CD4-positive, alpha-beta T cell treated with Interleukin-4 for 4 hours (primary cell): ENCODE measurements at places on chromosomes 1 and 21.
A peak's percentile ranks its signal among the peaks of the same experiment; 100 is the strongest.

DNA sequence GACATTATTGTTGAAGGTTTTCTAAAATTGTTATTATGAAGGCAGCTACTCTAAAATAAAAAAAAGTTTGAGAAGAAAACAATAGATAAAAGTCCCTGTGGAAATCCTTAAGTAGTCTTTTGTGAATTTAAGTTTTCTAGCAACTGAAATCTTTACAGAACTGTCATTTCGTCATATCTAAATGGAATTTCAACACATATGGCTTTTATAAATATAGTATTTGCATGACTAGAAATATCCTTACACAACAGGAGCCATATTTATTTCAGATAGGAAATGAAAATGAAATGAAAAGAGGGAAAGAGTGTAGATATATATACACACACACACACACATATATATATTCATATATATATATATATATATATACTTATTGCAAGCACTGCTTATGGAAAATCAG, 204.7 kb upstream of the RGS18 start:
- no peak for DNase-seq

GRCh38 chr1:64308866-64309265, 105.4 kb downstream of the UBE2U start:
- DNase-seq: no peak

- DNase-seq: no peak
Measured at GRCh38 chr1:55362558-55362957, 147.4 kb upstream of the USP24 start.

DNA sequence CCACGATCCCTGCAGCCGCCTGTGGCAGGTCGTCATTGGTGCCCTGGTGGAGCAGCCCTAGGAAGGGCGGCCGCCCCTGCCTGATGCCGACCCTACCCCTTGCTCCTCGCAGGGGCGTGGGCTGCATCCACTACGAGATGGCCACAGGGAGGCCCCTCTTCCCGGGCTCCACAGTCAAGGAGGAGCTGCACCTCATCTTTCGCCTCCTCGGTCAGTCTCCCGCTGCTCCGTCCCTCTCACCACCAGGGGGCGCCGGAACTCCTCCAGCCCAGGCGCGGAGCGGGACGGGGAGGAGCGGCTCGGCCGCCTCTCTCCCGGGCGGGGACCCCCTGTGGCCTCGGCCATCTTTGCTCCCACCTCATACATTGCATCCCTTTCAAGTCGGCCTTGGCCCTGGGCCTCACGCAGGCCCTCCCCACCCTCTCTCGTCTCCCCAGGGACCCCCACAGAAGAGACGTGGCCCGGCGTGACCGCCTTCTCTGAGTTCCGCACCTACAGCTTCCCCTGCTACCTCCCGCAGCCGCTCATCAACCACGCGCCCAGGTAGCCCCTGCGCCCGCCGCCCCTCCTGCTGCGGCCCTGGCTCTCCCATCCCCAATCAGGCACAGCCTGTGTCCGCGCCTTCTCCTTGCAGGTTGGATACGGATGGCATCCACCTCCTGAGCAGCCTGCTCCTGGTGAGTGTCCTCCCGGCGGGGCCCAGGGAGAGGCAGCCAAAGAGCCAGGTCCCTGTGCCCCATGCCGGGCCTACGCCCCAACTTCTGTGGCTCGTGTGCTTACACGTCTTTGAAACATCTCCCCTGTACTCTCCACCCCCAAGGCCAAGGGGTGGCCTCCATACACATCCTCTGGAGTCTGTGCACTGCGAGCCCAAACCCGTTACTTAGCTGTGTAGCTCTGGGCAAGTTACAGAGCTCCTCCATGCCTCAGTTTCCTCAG, 24.7 kb downstream of the CDK18 start:
- DNase-seq: peak; percentile 51

GRCh38 chr1:174964261-174964971, 35.3 kb upstream of the CACYBP start:
- peak; percentile 90 for DNase-seq

DNA sequence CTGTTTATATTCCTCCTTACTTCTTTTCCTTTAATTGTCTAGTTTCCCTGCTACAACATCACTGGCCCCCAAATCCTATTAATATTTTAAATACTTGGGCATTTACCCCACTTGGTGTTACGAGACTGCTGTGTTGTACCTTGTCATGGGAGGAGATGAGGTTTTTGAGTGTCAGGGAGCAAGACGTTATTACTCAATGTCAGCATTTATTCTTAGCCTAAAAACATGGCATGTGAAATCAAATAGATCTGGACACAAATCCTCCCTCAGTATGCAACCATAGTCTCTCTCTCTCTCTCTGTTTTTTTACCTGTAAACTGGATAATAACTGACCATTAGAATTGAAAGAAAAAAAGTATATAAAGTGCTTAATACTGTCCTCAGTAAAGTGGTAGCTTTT, 4.6 kb downstream of the LRRC8B start:
- no peak for DNase-seq

- no peak for DNase-seq
Measured at GRCh38 chr1:5576673-5577065, 415.6 kb downstream of the NPHP4 start.

DNA sequence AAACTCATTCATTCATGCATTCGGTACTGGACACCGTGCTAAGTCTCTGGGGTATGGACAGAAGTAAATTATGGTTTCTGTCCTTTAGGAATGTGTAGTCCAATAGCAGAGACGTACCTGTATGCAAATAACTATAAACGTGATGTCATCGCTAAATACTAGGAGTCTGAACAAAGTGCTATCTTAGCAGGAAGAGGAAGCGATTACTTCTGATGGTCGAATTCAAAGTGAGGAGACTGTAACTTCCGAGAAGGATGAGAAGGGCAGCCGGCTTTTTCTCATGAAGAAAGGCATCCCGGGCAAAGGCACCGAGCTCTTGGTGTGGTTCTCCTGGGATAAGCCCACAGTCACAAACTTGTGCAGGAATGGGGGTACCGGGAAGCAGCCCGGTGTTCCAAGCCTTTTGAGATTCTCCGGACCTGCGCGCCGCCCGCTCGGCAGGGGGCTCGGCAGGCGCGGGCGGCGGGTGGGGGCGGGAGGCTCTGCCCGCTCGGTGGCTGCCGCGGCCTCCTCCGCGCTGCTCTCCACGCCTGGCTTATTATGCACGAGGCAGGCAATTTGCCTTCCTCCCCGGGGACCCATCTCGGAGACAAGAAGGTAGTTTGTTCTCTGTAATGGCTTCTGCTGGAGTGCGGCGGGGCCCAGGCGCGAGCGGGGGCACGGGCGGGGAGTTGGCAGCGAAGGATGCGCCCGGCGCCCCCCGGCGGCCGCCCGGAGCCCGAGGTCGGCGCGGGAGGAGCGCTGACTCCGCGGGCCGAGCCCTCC, 67.5 kb upstream of the CD1D start:
- DNase-seq: no peak

GRCh38 chr1:151367658-151368392, 4.7 kb downstream of the SELENBP1 start:
- no peak for DNase-seq

DNA sequence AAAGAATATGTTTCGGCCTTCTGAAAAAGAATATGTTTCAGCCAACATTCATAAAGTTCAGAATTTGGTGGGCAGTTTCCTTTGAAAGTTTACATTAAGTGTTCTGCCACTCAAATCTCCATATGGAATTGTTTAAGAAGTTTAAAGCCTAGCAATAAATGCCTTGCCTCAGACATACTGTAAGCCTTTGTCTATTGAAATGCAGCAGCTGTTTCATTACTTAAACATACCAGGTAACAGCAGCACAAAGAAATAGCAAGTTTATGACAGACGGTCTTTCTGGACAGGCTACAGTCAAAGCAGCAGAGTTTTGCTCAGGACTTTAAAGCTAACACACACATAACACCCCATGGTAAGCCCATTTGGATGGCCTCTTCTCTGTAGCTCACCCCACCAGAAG, 38.5 kb upstream of the C1orf105 start:
- no peak for DNase-seq

GRCh38 chr1:47434051-47434842, 3.6 kb upstream of the FOXD2 start:
- no peak for DNase-seq

DNA sequence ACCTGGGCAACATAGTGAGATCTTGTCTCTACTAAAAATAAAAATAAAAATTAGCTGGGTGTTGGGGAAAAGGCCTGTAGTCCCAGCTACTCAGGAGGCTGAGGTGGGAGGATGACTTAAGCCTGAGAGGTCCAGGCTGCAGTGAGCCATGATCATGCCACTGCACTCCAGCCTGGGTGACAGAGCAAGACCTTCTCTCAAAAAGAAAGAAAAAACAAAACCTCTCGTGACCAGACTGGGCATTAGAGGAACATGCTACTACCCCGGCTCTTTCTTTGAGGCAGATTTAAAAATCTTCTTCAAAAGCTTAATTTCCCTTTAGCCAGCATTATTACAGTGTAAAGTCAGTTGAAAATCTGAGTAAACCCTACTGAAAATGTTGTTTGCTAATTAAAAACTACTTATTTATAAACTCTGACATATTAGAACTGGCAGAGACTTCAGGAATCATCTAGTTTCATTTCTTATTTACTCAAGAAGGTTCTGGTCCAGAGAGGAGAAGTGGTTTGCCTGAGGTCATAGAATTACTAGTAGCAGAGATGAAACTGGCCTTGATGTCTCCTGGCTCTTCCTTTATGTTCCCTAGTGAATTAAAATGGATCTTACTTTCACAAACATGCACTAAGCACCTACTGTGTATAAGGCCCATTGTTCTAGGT, 11.6 kb upstream of the ELAVL4 start:
- no peak for DNase-seq

GRCh38 chr1:28286111-28286510, 26.8 kb downstream of the SESN2 start:
- DNase-seq: no peak

DNA sequence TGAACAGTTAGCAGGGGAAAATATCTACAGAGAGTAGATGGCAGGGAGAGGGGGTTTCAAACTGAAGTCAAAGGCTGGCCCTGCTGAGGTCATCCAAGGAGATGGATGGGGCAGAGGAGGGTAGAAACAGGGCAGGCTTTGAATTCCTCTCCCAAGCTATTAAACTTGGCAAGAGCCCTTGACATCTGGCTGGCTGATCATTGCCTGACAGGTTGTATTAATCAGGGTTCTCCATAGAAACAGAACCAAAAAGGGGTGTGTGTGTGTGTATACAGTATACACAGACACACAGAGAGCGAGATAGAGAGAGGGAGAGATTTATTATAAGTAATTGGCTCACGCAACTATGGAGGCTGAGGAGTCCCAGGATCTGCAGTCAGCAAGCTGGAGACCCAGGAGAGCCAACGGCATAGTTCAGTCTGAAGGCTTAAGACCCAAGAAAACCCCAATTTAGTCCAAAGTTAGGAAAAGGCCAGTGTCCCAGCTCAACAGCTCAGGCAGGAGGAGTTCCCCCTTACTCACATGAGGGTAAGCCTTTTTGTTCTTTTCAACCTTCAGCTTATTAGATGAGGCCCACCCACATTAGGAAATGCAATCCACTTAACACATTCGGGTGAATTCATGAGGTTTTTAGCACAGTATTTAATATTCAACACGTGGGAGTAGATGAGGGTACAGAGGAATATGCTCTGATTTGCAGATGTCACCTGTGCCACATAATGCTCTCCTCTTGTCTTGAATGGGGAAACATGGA, 46.7 kb upstream of the HAO2 start:
- DNase-seq: no peak

DNA sequence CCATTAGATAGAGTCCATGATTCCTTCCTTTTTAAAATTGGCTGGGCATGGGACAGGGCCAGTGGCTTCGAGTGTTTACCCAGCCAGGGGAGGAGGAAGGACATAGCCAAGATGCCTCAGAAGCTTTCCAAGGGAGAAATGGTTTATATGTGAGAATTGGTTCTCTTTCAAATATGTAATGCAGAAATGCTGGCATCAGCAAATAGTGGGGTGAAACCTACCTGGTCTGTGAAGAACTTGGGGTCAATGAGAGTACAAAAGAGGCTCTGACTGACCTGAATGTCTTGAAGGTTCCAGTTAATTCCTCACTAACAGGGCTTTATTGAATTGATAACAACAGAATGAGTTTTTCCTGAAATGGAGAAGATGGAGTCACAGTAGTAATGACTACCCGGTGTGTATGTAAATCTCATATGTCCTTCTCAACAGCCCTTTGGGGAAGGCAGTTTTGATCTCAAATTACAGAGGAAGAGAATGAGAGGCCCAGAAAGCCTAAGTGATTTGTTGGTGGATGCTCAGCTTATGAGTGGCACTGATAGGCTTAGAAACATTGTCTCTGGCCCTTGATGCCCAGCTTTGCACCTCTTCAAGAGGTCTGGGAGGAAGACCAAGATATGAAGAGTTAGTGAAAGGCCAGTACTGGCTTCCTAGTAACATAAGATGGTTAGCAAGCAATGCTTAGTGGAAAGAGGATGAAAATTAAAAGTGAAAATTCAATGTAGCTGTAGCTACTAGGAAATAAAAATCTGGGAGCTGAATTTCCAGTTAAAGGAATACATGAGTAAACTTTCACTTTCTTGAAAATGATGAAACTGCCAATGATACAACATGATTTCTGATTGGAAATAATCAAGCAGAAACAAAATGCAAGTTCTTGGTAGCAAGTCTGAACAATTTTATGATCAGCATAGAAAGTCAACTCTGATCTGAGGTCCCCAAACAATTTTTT, 2.7 kb downstream of the ATF3 start:
- no peak for DNase-seq

DNA sequence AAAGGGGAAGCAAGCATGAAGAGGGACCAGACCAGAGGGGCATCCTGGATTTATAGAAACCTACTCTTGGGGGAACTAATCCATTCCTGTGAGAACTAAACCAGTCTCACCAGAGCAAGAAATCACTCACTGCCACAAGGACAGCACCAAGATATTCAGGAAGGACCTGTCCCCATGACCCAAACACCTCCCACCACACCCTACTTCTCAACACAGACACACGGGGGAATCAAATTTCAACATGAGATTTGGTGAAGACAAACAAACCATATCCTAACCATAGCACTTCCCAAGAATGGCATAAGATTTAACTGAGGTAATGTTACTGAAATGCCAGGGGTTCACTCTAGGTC, 12.1 kb upstream of the POU2F1 start:
- DNase-seq: no peak

GRCh38 chr1:222754366-222755139, 17.6 kb downstream of the FAM177B start:
- DNase-seq: no peak

GRCh38 chr21:33018707-33019465, 6.8 kb upstream of the OLIG2 start:
- no peak for DNase-seq

DNA sequence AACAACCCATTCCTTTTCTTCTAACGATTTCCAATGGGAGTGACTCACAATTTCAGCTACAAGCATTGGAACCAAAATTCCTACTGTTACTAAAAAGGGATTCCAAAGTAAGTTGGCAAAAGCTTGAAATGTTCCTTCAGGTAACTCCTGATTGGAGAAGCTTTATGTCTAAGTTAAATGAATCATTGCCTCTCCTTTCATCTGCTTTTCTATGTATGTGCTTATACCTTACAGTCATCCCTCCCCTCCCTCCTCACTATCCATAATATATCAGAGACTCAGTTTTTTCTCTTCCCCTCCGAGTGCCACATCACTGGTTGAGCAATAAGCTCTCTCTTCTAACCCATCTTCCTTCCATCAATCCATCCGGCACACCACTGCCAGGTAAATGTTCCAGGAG, 86.8 kb downstream of the TIAM1 start:
- DNase-seq: no peak
